ENCODE measurements at places on chromosomes 13 and 19. TPM values are rescaled to one million over a fixed set of nuclear protein-coding genes. Genes with fewer than 3 reads are reported as not detected.

The FAM124A gene
- 5.6 TPM for polyA plus RNA-seq

GRCh38 chr13:76647550-76647949 lies 238.7 kb downstream of the KCTD12 start:
- no peak for DNase-seq

GRCh38 chr13:110438776-110439175 lies 122.7 kb downstream of the RAB20 start:
- no peak for DNase-seq

- DNase-seq = peak; percentile 19
Measured at GRCh38 chr19:34997071-34997617, 3.0 kb upstream of the GRAMD1A start.
